D721Med (cell line): ENCODE measurements at places on chromosomes 3 and 15.

GRCh38 chr3:64961301-64961700 is 273.5 kb upstream of the ADAMTS9 start:
- no peak for DNase-seq

- no peak for DNase-seq
Observed at GRCh38 chr3:153087595-153088566, 74.1 kb upstream of the RAP2B start.

DNA sequence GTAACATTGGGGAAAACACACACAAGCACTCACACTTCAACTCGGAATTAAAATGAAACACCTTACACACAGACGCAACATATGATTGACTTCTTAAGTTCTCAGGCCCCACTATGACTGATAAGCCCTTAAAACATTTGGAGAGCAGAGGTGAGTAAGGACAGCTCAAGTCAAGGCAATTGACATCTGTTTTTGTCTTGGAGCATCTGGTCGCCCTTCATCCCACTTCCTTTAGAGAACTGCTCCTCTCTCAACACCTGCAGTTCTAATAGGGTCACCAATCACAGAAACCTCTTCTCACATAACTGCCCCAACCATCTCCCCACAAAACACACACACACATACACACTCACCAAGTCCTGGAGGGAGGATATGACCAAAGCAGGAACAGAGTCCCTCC is 43.4 kb downstream of the ERC2 start:
- DNase-seq: no peak

DNA sequence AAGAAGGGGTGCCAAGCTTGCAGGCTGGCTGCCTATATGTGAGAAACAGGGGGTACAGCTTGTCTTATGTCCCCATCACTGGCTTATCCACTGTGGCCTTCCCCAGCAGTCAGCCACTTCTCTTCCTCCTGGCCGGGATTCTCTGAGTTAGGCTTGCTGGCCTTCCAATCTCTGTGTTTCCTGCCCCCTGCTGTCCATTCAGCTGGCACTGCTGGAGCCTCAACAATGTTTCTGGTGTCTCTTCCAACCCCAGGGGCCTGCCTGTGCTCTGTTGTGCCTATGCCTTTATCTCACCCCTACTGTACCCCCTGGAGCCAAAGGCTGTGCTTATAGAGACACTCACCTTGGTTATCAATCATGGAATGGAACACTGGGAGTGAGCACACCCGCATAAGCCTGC is 36.5 kb downstream of the ANAPC13 start:
- DNase-seq: no peak

- DNase-seq: no peak
Observed at GRCh38 chr3:49174397-49174985, 3.1 kb downstream of the KLHDC8B start.

DNA sequence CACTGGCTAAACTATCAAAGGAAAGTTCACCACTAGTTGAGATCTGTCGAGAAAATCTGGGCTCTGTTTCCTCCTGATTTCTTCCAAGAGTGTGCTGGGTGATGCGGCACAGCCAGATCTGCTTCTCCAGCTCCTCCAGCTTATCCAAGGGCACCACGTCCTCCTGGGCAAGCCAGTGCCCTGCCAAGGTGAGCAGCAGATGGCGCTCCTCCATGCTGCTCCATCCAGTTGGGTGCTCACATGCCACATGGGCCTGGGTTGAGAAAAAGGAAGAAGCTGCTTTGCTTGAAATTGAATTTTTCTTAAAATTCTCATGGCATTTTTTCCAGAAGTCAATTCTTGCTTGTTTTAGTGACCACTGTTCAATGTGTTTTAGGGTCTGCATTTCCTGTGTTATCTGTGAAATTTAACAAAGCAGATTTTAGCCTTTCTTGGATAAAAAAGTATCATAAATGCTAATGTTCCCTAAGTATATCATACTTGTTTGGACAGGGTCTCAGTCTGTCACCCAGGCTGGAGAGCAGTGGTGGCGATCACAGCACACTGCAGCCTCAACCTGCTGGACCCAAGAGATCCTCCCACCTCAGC is 47.3 kb downstream of the EIF3J start:
- DNase-seq: no peak

- no peak for DNase-seq
Observed at GRCh38 chr3:99624496-99625236, 13.7 kb upstream of the COL8A1 start.

GRCh38 chr3:76527773-76528172 is 512.1 kb upstream of the ROBO2 start:
- no peak for DNase-seq

DNA sequence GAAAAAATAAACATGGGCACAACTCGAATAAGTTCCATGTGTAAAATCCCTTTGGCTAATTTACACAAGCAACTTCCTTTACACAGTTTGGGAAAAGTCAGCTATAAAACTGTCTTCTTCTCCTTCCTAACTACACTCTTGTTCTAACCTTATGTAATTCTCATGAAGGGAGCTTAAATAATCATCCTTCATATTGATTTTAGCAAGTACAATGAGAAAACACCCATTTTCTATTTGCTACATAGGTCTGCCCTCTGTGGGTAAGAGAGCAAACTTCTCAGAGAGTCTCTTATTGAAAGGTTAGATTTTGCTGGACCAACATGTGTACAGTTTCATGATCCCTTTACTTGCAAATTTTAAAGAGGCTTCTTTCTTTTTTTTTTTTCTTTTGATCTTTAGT is 398.5 kb downstream of the ROBO1 start:
- no peak for DNase-seq

- no peak for DNase-seq
Observed at GRCh38 chr3:151499168-151499567, 38.3 kb upstream of the IGSF10 start.

DNA sequence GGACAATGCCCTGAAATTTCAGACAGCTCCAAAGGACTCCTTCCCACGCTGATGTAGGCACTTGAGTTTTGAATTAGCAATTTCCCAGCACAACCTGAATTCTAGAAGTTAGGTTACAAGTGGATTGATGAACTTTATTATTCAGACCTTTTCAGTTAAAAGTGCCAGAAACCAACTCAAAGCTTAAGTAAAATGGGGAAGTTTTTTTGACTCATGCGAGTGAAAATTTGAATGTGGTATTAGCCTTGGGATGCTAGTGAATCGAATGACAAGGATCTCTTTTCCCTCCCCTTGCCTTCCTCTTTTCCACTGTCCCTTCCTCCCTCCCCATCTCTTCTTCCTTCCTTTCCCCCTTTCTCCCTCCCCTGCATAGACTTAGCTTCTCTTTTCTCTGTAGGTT is 295.1 kb upstream of the PROK2 start:
- DNase-seq: no peak

DNA sequence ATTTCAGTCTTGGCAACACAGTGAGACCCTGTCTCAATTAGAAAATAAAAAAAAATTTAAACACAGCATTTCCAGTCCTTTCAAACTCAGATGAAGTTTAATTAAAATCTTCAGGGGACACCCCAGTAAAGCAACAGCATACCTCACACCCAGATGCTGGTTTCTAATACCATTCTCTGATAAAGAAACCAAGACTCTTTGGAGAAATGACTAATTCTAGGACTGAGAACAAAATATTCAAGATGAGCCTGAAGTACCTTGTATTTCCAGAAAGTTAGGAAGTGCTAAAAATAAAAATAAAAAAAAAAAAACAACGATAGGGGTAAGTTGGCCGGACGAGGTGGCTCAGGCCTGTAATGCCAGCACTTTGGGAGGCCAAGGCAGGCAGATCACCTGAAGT is 14.0 kb upstream of the MAP4 start:
- DNase-seq: no peak

- no peak for DNase-seq
Observed at GRCh38 chr3:140459462-140459861, 218.4 kb upstream of the TRIM42 start.

- DNase-seq: no peak
Observed at GRCh38 chr15:32834156-32834555, 116.4 kb downstream of the GREM1 start.

- DNase-seq: no peak
Observed at GRCh38 chr3:146772211-146772743, 167.1 kb upstream of the PLSCR5 start.

DNA sequence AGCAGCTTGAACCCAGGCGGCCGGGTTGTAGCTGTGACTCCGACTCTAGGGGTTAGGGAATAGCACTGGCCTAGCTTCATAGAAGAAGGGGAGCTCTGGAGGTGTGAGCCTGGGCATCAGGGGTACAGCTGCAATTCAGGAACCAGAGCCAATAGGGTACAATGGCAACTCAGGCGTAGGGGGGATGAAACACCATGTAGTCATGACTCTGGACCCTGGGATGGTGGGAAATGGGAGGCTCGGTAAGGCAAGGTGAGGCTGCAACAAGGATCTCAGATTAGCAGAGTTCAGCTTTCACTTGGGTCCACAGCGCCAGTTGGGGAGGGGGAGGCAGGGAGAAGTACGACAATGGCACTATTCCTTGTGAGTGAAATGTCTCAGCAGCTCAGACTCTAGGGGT is 210.2 kb upstream of the LYSMD4 start:
- no peak for DNase-seq

- no peak for DNase-seq
Observed at GRCh38 chr3:148882288-148882687, 17.2 kb downstream of the CPA3 start.

GRCh38 chr3:101725194-101725889 is 928 bp downstream of the CEP97 start:
- no peak for DNase-seq

- no peak for DNase-seq
Observed at GRCh38 chr3:182710557-182711157, 82.6 kb upstream of the ATP11B start.

- DNase-seq: no peak
Observed at GRCh38 chr15:63405683-63406390, 24.2 kb upstream of the CA12 start.

DNA sequence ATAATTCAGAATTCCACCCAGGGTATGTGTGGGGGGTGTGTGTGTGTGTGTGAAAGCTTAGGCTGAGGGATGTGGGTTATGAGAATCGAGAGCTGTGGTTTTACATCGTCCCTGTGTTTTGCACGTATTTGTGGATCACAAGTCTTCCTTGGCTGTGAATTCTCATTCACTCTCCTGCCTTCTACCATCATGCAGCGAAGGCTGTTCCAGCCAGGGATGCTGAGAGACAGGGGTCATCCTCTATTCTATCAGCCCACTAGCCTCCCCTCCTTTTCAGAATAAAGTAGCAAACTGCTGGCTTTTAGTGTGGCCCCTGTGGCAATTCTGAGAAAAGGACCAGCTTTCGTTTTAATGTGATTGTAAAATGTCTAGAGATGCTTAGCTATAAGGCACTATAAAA is 460.6 kb upstream of the NR2F2 start:
- no peak for DNase-seq

GRCh38 chr3:127274200-127274760 is 13.6 kb downstream of the PRR20G start:
- no peak for DNase-seq

DNA sequence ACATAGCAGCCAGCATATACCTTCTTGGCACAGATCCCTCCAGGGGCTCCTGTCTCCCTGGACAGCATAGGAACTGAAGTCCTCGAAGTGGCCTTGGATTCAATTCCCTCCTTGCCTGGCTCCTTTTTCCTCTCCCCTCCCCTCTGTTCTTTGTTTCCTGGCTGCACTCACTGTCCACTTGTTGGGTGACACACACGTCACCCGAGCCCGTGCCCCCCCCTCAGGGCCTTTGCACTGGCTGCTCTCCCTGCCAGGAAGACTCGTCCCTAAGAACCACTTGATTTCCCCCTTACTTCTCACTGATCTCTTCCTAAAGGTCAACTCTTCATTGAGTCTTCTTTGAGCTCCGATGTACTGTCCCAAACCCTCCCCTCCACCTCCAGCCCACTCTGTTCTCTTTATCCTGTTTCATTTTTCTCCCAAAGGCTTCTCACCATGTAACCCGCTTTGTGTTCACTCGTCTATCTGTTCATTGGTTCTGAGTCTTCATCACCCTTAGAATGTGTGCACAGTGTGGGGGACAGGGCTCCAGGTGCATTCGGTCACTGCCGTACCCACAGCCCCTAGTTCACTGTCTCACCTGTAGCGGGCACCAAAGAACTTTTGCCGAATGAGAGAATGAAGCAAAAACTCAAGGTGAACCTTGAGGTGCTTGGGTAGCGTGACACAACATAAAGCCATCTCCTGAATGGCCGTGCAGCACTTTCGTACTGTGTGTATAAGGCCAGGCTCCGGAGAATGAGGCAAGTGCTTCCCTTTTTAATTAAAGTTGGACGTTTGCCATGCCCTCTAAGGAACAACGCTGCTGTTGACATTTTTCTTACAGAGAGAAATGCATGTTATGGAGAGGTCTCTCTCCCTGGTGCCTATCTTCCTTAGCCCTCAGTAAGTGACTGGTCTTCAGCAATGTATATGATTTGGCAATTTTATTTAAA is 74.0 kb downstream of the CHRNA7 start:
- DNase-seq: no peak

- no peak for DNase-seq
Observed at GRCh38 chr3:42804831-42805132, 492 bp upstream of the HIGD1A start.

DNA sequence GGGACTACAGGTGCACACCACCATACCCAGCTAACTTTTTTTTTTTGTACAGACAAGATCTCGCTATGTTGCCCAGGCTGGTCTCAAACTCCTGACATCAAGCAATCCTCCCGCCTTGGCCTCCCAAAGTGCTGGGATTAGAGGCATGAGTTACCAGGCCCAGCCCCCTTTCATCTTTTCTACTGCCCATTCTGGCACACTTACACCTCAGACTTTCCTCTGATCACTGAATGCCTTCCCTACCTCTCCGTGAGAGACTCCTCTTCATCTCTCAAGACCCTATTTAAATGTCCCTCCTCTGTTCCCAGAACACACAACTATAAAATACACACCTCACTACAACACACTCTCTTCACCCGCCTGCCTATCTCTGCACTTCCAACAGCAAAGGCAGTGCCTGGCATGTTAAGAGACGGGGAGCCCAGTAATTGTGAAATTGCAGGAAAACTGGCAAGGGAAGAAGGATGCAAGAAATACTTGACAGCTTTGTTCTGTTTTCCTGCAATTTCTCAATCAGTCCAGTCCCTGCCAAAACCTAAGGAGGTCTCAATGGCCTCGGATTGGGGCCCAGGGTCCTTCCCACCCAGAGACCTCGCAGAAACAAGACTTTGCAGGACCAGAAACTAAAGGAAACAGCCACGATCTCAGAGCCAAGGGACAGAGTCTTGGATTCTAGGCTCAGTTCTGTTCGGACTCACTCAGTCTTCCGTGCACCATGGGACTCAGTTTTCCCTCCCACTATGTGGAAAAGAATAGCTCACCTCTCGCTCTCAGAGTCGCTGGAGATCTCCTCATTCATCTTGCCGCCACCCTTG is 849 bp downstream of the RRP9 start:
- DNase-seq: no peak

- DNase-seq: no peak
Observed at GRCh38 chr3:144556392-144556791, 584.8 kb downstream of the DIPK2A start.

DNA sequence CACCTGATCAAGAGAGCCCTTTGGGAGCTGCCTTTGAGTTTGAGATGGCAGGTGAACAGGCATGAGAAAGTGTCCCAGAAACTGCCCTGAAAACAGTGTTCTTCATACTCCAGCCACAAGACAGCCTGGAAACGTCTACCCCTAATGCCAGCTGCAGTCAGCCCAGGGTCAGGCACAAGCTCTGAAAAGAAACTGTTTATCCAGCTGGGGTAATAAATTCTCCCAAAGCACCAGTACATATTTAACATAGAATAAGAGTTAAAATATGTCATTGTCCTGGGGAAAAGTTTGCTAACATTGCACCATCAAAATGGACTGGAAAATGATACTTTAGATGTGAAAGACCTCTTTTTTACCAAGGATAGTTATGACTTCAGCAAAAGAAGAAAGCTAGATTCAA is 66.3 kb downstream of the NEK10 start:
- no peak for DNase-seq

- no peak for DNase-seq
Observed at GRCh38 chr3:133758568-133758928, 12.4 kb downstream of the TF start.
